ENCODE measurements at places on chromosomes 5 and 9.

GRCh38 chr5:38926121-38926520 is 80.3 kb downstream of the OSMR start:
- DNase-seq: no peak

GRCh38 chr5:17218353-17219005 is 1.0 kb downstream of the BASP1 start:
- DNase-seq: no peak

DNA sequence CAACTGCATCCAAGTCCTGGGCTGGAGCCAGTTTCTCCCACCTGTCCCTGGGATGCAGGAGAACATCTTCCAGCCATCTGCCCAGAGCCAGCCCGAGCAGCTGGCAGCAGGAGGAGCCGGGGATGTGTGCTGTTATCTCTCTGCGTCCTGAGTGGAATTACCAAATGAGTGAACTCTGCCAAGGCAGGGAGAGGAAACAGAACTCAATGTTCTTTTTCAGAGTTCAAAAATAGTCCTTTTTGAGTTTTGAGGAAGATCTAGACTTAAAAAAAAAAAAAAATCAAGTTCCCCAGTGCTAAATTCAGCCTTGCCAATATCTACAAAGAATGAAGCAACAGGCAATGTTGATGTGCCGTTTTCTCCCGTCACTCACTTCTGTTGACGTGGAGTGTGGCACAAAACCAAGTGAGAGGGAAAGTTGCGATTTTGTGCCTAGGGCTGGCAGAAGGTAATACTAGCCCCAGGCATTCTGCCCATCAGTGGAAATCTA is 56.2 kb downstream of the TMOD1 start:
- DNase-seq: no peak

- no peak for DNase-seq
Observed at GRCh38 chr9:15246708-15247107, 60.3 kb downstream of the TTC39B start.

DNA sequence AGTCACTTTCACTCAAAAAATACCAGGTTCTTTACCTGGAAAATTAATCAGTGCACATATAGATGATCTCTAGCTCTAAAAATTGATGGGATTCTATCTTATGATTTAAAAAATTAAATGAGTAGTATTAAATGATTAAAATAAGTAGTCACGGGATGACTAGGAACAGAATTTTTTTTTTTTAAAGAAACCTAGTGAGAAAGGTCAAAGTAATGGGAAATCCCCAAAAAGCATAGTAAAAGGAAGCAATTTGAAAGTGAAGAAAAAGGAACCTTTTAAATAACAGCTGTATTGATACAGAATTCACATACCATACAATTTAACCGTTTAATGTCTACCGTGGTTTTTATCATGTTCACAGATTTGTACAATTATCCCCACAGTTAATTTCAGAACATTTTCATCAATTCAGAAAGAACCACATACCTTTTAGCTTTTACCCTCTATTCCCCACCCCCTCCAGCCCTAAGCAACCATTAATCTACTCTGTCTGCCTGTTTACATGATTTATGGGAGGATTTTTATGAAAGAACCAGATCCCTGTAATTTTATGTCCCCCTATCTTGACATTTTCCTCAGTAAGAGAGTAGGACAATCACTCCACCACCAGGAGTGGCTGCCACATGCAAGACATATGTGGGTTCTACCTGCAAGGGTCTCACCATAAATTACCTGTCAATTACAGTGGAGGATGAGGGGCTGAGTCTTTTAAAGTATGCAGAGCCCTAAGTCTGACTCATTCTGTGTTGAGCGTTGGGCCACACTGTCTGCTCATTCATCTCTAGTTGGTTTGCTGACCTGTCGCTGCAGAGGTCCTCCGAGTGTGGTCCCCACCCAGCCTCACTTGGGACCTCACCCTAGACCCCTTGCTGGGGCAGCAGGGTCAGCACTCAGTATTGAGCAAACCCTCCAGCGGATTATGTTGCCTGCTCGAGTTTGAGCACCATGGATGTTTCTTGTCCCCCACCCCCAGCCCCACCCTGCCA is 16.0 kb downstream of the ANKRD33B start:
- no peak for DNase-seq

DNA sequence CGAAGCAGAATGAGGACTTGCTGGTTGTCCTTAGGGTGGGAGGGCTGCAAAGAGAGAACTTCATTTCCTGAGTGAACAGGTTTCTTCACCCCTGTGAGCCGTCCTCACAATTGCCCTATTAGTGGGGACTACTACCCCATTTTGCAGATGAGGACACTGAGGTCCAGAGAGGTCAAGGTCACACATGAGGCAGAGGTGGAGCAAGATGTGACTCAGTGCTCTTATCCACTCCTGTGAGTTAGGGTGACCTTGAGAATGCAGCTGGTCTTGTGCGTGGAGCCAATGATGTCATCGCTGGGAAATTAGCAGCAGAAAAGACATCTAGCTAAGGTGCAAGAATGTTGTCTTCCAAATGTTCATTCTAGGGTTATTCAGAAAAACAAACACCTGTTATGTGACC is 26.9 kb downstream of the GPRIN1 start:
- no peak for DNase-seq

- DNase-seq: no peak
Observed at GRCh38 chr9:125337236-125337635, 75.6 kb downstream of the GAPVD1 start.

DNA sequence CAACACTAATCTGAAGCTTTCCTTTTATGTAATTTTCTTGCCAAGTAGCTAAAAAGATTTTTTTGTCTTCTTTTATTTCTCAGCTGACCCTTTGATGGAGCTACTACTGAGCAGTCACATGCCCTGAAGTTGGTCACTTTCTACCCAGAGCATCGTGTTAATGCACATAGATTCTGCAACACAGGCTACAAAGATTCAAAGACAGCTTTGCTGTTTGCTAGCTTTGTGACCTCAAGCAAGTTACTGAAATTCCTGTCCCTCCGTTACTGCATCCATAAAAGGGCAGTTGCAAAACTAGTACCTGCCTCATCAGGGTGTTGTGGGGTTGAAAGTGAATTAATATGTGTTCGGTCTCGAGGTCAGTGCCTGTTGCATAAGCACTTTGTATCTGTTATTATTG is 179.9 kb downstream of the GAS1 start:
- no peak for DNase-seq

GRCh38 chr5:167555565-167556166 is 735.8 kb upstream of the WWC1 start:
- no peak for DNase-seq

- DNase-seq: no peak
Observed at GRCh38 chr5:91486638-91487037, 103.5 kb upstream of the ARRDC3 start.

- no peak for DNase-seq
Observed at GRCh38 chr9:136197930-136198604, 6.9 kb downstream of the LHX3 start.

DNA sequence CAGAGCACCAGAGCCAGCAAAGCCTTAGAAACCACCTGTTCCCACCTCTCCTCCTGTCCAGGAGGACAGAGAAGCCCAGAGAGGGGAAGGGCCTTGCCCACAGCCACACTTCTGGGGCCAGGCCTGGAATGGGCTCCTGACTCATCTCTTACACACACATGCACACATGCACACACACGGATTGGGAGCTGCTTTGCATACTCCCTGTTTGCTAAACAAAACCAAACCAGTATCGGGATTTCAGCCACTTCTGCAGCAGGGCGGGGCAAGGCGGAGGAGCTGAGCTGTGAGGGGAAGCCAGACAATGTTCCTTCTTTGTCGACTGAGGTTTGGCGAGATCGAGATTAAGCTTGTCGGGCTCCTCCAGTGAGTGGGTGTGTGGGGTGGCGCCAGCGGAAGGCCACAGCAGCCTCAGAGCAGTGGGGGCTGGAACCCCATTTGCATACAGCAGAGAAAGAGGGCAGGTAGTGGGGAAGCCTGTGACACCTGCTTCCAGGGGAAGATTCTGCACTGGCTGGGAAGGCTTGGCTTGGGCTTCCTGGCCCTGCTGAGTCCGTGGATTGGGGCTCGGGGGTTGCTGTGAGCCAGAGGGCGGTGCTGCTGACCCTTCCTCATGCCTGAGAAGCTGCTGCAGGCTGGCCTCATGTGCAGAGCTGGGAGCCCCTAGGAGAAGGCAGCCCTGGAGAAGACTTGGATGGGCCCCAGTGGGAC is 16.1 kb downstream of the GFI1B start:
- DNase-seq: no peak

- DNase-seq: no peak
Observed at GRCh38 chr9:99825172-99826046, 3.7 kb downstream of the NR4A3 start.

- DNase-seq: no peak
Observed at GRCh38 chr5:132429463-132430440, 60.2 kb downstream of the SLC22A5 start.

Data from activated CD4-positive, CD25-positive, alpha-beta regulatory T cell (primary cell).